ENCODE measurements at places on chromosomes 3 and 15. TPM values are rescaled to one million over a fixed set of nuclear protein-coding genes. Genes with fewer than 3 reads are reported as not detected.

- no peak overlapping the region for H3K27ac ChIP-seq
- no peaks in the 10 kb centered on the region for H3K27me3 ChIP-seq
- H3K4me3 ChIP-seq: no peak overlapping the region
- H3K36me3 ChIP-seq: no peaks in the 10 kb centered on the region
- H3K4me1 ChIP-seq: no peaks in the 10 kb centered on the region
Measured at GRCh38 chr15:55853134-55853533, 110.2 kb upstream of the PRTG start.

DNA sequence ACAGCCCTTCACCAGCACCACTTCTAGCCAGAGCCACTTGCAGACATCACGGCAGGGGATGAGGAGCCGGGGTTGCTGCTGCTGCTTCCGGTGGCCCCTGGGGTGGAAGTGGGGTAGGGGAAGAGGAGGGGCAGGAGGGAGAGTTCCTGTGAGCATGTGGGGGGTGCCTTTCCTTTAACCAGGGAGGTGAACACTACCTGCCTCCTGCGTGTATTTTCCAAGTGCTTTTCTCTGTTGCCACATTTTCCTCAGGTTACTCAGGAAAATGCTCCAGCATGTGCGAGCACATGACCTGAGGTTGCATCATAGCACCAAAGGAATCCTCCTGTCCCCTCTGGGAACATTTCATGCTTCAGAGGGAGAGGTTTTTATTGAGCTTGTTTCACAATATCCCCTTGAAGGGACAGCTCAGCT, 12.2 kb upstream of the SACM1L start:
- H3K27me3 ChIP-seq: no peaks in the 10 kb centered on the region
- H3K4me3 ChIP-seq: no peak overlapping the region
- no peaks in the 10 kb centered on the region for H3K4me1 ChIP-seq
- DNase-seq: no peak

GRCh38 chr3:35602395-35602936, 36.9 kb upstream of the ARPP21 start:
- peaks cover 18% of the 10 kb centered on the region for H3K4me1 ChIP-seq
- no peak for DNase-seq
- H3K27me3 ChIP-seq: no peaks in the 10 kb centered on the region
- H3K27ac ChIP-seq: no peak overlapping the region

CCR8 gene
- total RNA-seq: not detected

DNA sequence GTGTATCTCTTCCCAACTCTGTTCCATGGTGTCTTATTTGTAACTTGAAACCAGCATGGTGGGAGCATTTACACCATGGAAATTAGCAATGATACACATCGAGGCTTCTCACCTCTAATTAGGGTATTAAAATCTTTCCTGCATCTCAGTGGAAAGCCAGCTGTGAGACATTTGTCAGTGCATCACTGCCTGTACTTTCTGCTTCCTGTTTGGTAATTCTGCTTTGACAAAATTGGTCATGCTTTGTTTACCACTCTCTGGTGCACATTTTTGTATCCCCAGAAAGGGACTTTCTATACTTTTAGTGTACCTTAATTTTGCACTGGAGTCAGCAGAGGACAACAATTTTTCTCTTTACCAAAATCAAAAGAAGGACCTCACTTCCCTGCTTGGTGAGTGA, 402.1 kb downstream of the PDCD6IP start:
- H3K4me1 ChIP-seq: no peaks in the 10 kb centered on the region
- H3K36me3 ChIP-seq: no peaks in the 10 kb centered on the region
- H3K27me3 ChIP-seq: no peaks in the 10 kb centered on the region
- H3K4me3 ChIP-seq: no peak overlapping the region
- H3K27ac ChIP-seq: no peak overlapping the region

- H3K36me3 ChIP-seq: no peaks in the 10 kb centered on the region
- no peak for DNase-seq
- H3K27ac ChIP-seq: no peak overlapping the region
Measured at GRCh38 chr3:57383838-57384237, 91.4 kb upstream of the ASB14 start.

LOXL1 gene
- 5.3 TPM for total RNA-seq

CASR gene
- not detected for total RNA-seq

HIGD2B gene
- total RNA-seq: not detected

- H3K4me1 ChIP-seq: no peaks in the 10 kb centered on the region
- no peaks in the 10 kb centered on the region for H3K27me3 ChIP-seq
- no peak overlapping the region for H3K4me3 ChIP-seq
- H3K36me3 ChIP-seq: no peaks in the 10 kb centered on the region
- no peak for DNase-seq
Measured at GRCh38 chr3:173044998-173045397, 96.0 kb downstream of the SPATA16 start.

- H3K36me3 ChIP-seq: no peaks in the 10 kb centered on the region
- no peak for DNase-seq
- H3K27ac ChIP-seq: no peak overlapping the region
- no peaks in the 10 kb centered on the region for H3K27me3 ChIP-seq
- H3K4me3 ChIP-seq: no peak overlapping the region
- H3K4me1 ChIP-seq: no peaks in the 10 kb centered on the region
Measured at GRCh38 chr15:87597346-87598052, 659.0 kb downstream of the NTRK3 start.

OSTN gene
- total RNA-seq: 1.2 TPM

DNA sequence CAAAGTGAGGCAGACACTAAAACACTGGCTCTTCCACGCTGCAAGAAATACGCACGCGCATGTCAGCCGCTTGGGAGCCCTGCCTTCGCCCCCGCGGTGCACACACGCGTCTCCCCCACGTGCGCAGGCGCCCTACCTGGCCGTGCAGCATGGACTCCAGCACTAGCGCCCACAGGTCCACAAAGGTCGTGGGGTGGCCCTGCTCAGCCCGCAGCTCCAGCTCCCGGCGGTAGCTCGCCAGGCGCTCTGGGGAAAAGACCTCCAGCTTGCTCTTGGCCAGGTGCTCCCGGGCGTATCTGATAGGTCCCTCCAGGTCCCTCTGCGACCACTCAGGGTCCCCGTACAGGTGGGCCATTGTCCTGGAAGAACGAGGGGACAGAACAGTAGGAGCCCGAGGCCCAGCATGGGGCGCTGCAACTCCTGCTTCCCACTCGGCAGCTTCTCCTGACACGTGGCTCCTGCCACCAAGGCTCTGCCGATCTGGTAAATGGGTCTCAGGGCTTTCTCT, 14.9 kb downstream of the PLA2G4D start:
- no peaks in the 10 kb centered on the region for H3K36me3 ChIP-seq
- H3K4me1 ChIP-seq: peaks cover 18% of the 10 kb centered on the region
- DNase-seq: no peak
- no peak overlapping the region for H3K4me3 ChIP-seq
- H3K27ac ChIP-seq: no peak overlapping the region
- peaks cover 8% of the 10 kb centered on the region for H3K27me3 ChIP-seq

DNA sequence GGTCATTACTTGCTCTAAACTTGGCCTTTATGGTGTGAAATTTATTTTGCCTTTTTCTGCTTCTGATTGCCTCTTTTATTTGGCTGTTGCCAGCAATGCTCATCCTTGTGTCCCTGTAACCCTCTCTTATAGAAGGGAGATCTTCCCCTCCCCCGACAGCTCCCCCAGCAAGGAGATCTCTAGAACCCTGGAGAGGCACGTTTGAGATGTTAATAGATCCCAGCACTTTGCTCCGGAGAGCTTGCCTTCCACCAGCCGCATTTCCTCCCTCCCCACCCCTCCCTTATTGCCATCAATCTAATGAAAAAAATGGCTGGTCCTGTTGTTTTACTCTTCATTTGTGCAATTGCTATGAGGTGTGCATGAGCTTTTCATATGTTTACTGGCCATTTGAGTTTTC, 18.2 kb downstream of the TRIM71 start:
- peak overlapping the region; percentile 36 for H3K4me3 ChIP-seq
- H3K27ac ChIP-seq: peak overlapping the region; percentile 98
- H3K4me1 ChIP-seq: peaks cover 87% of the 10 kb centered on the region
- H3K27me3 ChIP-seq: no peaks in the 10 kb centered on the region

UACA gene
- 33.0 TPM for total RNA-seq

MAPK6 gene
- 128 TPM for total RNA-seq

GRCh38 chr3:51340013-51340829, 44.9 kb upstream of the MANF start:
- no peaks in the 10 kb centered on the region for H3K27me3 ChIP-seq
- H3K27ac ChIP-seq: no peak overlapping the region
- DNase-seq: no peak
- H3K4me1 ChIP-seq: peaks cover 8% of the 10 kb centered on the region
- no peaks in the 10 kb centered on the region for H3K36me3 ChIP-seq

GRCh38 chr15:88628018-88628654, 7.0 kb downstream of the AEN start:
- H3K36me3 ChIP-seq: no peaks in the 10 kb centered on the region
- H3K4me3 ChIP-seq: no peak overlapping the region
- H3K4me1 ChIP-seq: peaks cover 9% of the 10 kb centered on the region
- no peak overlapping the region for H3K27ac ChIP-seq
- no peaks in the 10 kb centered on the region for H3K27me3 ChIP-seq
- no peak for DNase-seq

DNA sequence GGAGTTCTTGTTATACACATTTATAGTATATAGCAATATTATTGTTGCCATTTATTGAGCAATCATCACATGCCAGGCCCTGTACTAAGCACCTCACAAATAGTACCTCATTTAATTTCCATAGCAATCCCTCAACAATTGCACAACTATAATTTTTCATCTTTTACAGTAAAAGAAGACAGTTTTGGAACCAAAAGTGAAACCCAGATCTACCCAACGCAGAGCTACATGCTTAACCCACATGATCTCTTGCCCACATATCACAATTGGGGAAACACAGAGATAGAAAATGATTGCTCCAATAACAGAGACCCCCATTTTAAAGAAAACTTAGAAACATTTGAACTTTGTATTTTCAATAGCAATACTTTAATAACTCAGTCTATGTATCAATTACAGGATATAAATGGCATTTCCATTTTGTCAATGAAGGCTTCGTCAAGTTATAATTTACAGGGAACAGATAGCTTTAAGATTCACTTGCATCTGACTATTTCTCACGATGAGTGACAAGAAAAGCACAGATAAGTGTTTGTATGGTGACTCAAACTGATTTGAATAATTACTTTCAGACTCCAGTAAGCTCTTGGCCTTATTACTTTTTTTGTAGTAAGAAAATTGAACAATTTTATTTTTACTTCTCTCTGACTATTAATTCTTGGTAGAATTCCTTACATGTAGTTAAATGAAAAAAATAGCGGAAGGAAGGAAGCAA, 38.7 kb upstream of the CCDC50 start:
- no peak overlapping the region for H3K27ac ChIP-seq
- no peak for DNase-seq
- no peaks in the 10 kb centered on the region for H3K4me1 ChIP-seq
- H3K27me3 ChIP-seq: no peaks in the 10 kb centered on the region

DNA sequence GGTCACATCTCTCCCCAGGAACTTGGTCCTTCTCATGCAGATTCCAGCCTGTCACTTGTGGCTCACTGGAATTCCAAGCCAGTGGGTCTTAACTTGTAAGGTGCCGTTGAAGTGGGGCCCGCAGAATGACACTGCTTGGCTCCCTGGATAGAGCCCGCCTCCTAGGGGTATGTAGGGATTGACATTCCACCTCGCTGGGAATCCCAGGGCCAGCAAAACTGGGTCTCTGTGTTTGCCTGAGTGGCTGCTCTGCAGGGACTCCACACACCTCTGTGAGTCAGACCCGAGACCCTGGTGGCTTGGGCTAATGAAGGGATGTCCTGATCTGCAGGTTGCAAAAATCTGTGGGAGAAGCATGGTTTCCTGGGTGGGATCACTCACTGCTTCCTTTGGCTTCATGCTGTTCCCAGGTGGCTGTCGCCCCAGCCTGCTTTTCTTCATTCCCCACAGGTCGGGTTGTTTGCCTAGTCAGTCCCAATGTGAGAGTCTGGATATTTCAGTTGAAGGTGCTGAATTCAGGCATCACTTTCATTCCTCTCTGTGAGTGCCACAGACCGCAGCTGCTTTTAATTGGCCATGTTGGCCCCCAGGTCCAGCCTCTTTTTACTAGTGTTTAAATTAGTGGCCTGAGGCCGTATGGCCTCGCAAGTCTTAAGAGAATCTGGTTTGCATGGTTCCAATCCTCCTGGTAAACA, 156.0 kb upstream of the TRIM42 start:
- H3K27ac ChIP-seq: no peak overlapping the region
- peak; percentile 25 for DNase-seq
- H3K36me3 ChIP-seq: no peaks in the 10 kb centered on the region
- no peak overlapping the region for H3K4me3 ChIP-seq

DNA sequence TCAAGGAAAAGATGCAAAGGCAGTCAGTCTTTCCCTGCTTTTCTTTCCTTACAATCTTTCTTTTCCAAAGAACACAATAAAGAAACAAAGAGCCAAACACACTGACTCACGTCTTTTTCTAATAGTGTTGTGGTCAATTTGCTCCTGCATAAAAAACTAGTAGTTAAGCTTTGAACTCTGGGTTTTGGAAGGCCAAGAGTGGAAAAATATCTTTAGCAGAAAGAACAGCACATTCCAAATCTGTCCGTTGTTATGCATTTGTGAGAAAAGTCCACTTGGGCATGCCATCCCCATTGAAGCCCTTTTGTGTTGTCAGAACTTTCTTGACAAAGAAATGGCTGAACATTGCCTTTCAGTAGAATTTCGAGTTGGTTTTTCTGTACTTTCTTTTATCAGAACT, 18.2 kb downstream of the COL8A1 start:
- H3K36me3 ChIP-seq: no peaks in the 10 kb centered on the region
- H3K4me1 ChIP-seq: peaks cover 11% of the 10 kb centered on the region
- DNase-seq: no peak
- H3K4me3 ChIP-seq: no peak overlapping the region
- H3K27me3 ChIP-seq: no peaks in the 10 kb centered on the region

DNA sequence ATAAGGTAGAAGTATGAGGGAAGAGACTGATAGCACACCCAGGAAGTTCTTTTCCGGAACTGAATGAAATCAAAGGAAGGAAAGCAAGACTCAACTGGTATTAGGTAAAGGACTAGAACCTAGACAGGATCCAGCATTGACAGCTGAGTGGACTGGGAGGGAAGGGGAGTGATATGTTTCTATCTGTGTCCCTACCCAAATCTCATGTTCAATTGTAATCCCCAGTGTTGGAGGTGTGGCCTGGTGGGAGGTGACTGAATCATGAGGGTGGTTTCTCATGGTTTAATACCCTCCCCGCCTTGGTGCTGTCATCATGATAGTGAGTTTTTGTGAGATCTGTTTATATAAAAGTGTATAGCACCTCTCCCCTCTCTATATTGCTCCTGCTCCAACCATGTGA, 415.9 kb upstream of the KCNMB2 start:
- no peak overlapping the region for H3K4me3 ChIP-seq
- no peaks in the 10 kb centered on the region for H3K36me3 ChIP-seq
- H3K27ac ChIP-seq: no peak overlapping the region
- DNase-seq: no peak

Measured in neural progenitor cell (in vitro differentiated cells).